CD4-positive, CD25-positive, alpha-beta regulatory T cell (primary cell): ENCODE measurements at places on chromosomes 3 and 15.

GRCh38 chr3:4245671-4246070 is 57.5 kb upstream of the SETMAR start:
- no peak for DNase-seq

DNA sequence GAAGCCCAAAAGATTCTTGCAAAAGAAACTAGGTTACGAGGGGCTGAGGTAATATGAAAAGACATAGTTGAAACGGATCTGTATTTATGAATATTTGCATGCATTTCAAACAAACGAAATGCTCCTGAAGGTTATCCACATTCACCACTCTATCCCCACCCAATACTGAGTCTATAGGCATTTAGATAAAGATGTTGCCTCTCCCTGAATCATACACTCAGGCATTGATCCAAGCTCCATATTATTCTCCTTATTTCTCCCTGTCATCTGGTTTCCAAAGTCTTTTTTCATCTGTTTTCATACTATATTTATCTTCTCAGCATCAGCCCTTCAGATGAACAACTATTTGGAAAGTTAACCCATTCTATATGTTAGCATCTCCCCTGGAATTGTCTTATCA is 492.5 kb upstream of the TGFBR2 start:
- DNase-seq, result no peak

GRCh38 chr15:75673426-75674235 is 25.9 kb downstream of the SNX33 start:
- no peak for DNase-seq

- DNase-seq, result no peak
Measured at GRCh38 chr3:156723182-156723619, 48.8 kb downstream of the TIPARP start.

DNA sequence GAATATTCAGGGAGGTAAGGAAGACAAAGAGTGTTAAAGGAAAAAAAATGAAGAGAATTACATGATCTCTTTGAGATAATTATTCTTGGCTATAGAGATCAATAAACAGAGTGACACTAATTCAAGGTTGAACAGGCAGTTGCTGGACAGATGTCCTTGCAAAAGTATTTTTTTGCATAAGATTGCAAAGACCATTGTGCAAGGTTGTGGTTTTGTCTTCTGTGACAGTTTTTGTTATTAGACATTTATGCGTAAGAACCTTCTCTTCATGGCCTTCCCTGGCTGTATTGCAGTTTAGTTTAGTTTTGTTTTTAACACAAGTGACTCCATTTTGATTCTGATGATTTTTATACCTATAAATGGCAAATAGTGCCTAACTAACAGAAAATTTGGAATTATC is 682.8 kb upstream of the ARPP21 start:
- DNase-seq, result no peak

GRCh38 chr3:138769616-138770015 is 65.1 kb downstream of the PIK3CB start:
- DNase-seq, result no peak

- no peak for DNase-seq
Measured at GRCh38 chr3:8968375-8968882, 5.2 kb upstream of the RAD18 start.

DNA sequence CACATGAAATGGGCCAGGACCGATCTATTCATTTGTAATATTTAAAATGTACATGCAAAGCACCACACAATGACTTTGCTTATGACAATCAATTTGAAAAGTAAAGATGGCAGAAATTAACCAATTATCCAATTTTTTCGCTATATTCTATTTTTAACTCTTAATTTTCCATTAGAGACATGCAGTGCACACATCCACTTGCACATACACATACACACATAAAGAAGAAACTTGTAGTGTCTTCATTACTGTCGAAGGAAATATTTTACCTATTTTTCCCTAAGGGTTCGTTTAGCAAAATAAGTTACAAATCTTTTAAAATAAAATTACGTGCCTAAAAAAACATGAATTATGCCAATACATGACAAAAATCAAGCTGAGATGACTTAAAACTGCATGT is 194.3 kb upstream of the MDFIC2 start:
- DNase-seq, result no peak

DNA sequence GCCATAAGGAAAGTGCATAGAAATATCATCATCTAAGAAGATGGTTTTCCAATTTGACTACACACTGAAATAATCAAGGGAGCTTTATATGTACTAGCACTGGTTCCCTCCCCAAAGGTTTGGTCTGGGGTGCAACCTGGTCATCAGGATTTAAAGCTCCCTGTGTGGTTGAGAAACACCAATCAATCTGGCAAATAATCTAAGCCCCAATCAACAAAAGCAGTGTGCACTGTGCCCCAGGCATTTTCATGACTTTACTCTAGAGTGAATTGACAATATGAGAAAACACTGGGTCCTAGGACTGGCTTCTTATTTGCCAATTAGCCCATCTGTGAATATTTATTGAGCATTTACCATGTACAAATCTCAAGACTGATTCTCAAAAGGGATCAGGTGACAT is 255.1 kb downstream of the MEIS2 start:
- no peak for DNase-seq

DNA sequence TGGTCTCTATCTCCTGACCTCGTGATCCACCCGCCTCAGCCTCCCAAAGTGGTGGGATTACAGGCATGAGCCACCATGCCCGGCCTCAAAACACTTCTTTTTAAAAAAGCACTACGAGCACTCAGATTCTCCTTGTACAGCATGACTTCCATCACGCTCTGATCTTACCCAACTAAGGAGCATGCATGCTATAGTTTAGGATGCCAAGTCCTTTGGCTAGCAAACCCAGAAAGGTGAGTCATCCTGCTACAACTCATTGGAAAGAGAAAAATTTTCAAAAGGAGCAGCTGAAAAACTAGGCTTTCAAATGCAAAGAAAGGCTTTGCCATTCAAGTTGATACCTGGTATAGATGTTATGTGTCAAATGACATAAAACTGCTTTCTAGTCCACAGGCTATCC is 70.3 kb upstream of the PRICKLE2 start:
- DNase-seq, result no peak

DNA sequence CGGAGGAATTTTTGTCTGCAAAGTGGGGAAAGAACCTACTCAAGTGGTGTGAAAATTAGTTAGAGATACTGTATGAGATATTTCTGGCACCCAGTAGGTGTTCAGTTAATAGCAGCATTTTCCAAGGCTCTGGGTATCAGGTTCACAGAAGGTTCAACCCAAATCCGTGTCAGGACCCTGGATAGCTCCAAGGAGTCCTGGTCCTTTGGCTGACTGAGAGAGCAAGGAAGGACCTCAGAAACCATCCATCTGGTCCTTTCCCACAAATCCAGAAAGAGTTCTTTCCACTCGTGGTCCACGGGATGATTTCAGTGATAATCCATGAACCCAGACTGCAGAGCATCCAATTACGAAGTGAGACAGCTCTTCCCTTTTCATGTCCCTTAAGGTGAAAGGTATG is 51.4 kb downstream of the SLC6A11 start:
- no peak for DNase-seq

DNA sequence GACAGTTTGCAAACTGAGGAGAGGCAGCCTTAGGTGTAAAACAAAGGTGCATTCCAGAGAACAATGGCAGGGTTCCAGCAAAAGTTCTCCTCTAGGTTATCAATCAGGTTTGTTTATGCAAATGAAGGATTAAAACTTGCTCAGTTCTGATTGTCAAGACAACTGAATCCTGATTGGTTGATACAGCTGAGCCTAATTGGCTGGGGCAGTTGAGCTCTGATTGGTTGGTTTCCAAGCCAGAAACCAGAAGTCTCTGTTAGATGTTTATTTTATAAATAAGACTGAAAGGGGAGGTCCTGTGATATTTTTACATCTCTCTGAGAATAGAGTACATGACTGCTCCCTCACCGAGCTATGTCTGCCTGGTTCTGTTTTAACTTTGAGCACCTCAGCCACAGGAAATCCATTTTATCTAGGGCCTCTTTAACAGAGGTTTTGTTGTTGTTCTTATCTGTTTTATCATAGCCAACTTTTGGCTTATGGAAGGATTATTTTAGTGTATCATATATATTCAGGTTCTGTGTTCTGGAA is 37.8 kb downstream of the PPM1L start:
- no peak for DNase-seq

DNA sequence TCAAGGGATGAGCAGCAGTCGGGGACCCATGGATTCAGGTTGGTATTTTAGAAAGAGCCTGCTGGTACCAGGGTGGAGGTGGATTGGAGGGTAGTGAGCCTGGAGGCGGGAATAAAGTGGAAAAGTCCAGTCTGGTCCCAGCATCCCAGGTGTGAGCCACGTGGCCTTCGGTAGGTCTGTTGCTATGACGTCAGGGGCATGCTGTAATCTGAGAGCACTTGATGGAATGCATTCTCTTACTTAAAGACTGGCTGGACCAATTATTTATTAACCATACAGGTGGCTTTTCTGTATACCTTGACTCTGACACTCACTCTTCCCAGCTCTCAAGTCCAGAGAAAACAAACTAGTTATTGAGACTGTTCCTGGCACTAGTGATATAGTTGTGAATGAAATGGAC is 389.9 kb upstream of the RGMA start:
- no peak for DNase-seq

DNA sequence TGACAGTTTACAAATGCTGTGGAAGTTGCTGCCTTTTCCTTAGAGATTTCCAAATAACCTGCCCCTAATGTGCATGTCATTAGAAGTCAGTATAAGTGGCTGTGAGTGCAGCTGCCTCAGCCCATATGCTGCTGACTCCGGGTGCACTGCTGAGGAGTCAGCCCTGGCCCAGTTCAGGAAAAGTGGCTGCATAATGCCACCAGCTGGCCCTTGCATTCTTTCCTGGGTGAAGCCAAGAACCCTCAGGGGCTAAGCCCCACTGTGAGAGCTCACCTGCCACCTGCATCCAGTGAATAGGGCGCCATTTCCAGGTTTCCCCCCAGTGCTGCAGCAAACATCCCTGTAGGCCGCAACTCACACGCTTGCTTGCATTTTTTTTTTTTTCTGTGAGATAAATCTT is 139.9 kb downstream of the TJP1 start:
- no peak for DNase-seq

DNA sequence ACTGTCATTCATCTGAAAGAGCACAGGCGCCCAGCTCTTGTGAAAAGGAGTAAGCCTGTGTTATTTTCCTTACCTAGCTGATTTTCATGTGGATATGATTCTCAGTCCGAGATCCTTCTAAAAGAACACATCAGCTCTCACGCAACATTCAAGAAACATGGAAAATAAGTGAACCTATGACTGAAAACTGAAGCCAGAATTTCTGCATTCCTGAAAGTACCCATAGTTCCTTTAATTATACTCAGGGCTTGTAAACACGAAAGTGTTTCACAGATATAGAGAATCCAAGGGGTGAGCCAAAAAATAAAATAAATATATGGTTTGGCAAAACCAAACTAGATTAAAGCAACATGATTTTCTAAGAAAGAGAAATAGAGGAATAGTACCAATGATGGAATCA is 100.8 kb upstream of the CHMP2B start:
- DNase-seq, result no peak

DNA sequence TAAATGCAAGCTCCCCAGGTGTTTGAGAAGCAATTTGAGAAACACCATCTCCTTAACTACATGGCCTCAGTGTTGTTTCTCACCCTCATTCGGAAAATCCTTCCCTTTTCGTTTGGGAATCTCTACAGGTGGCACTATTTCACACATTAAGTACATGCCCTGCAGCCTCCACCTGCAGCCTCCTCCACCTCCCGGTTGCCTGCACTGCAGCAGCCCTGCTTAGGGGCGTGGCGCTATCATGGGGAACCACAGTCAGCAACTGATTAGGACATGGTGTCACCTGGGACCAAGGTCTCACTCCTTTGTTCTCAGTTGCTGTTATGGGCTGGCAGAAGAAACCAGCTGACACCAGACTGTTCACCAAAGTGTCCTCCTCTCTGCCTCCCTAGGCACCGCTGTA is 11.7 kb upstream of the ZNF774 start:
- DNase-seq, result no peak

- DNase-seq, result no peak
Measured at GRCh38 chr15:64503197-64503596, 42.8 kb downstream of the ZNF609 start.

GRCh38 chr15:26773067-26773877 is 406 bp upstream of the GABRB3 start:
- DNase-seq, result no peak
